NCI-H69 (cell line): ENCODE measurements at places on chromosomes 5 and 9.

DNA sequence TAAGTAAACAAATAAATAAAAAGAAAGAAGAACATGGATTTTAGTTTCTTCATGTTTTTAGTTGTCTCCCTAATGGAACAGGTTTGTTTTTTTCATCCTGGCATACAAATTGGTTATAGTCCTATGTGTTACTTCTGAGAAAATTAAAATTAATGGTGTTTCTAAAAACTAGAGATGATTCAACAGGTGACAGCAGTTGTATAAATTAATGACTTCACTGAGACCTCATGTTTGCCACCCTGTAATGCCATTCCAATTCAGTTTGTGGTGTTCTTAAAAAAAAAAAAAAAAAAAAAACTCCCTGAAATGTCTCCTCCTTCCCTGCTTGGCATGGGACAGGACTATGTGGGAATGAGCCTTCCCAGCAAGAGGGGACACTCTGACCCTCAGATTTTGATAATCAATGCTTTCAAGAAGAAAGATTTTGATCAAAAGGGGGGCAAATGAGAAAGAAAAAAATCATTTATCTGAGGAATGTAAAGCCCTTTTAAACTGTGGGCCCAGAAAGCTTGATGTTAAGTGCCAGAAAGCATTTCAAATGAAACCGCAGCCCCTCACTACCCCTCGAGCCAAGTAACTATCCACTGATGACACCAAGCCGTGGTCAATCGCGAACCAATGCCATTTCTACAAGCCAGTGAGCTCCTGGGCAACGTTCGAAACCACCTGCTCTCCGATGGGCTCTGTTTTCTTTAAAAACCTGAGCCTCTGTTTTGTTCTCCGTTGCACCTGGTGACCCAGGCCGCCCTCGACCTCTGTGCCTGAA, 941 bp downstream of the EXD3 start:
- peak; percentile 62 for DNase-seq

DNA sequence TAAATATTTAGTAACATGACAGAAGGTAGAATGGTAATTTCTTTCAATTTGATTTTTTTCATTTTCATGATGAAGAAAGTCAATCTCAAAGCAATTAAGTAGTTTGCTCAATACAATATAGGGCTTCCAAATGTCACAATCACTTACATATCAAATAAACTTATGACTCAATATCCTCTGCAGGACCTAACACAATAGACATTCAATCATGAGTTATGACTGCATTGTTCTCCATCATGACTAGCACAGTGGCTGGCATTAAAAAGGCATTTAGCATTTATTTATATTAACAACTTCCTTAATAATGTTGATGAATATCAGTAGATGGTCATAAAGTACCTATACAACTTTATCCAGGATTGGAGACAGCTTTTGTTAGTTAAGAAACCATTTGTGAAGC, 1499.6 kb downstream of the EFNA5 start:
- DNase-seq = no peak

DNA sequence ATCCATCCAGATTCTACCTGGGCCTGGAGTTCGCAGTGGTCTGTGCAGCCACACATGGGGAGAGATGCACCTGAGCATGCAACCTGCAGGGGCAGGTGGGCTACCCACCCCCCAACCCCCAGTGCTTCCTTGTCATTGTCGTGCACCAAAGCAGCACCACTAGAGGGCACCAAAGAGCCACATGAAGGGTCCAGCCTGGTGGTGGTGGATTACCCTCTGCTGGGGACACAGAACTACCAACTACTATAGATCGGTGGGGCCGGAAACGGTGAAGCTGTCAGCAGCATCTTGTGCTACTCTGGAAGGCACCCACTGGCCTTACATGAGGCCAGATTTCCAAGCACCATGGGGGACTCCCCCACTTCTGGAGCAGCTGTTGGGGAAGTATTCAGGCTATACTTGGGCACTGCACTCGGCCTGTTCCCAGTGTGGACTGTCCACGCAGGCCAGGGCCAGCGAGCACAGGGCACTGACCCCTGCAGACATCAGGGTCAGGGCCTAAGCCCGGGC, 60.2 kb upstream of the TBC1D2 start:
- peak; percentile 94 for DNase-seq

- DNase-seq = no peak
Observed at GRCh38 chr5:157222506-157223230, 42.0 kb downstream of the ITK start.

- DNase-seq = no peak
Observed at GRCh38 chr5:24385070-24385469, 259.7 kb downstream of the CDH10 start.

DNA sequence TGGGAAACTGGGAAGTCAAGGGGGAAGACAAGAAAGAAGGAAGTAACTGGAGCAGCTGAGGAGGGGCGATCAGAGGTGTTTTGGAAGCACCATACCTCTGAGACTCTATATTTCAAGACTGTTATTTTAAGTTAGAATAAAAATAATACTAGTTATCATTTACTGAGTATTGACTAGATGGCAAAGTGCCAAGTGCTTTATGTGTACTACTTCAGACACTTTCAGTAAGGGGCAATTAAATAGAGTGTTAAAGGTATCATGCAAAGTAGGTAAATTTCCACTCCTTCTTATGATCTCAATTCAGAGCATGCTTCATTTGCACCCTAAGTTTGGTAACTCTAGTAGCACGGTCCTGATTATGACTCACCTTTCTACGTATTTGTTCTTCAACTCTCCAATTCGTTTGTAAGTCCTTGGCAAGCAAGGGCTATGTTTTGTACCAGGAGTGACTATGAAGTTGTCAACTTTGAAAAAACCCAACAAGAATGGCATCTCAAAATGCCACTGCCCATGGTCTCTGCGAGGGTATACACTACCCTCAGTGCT, 152.4 kb upstream of the RAPGEF1 start:
- peak; percentile 78 for DNase-seq

GRCh38 chr9:95455714-95456113, 61.1 kb downstream of the PTCH1 start:
- DNase-seq = no peak

- DNase-seq = no peak
Observed at GRCh38 chr5:91171322-91171721, 211.8 kb downstream of the ARRDC3 start.

GRCh38 chr9:69397384-69398214, 72.6 kb downstream of the ENTREP1 start:
- no peak for DNase-seq

DNA sequence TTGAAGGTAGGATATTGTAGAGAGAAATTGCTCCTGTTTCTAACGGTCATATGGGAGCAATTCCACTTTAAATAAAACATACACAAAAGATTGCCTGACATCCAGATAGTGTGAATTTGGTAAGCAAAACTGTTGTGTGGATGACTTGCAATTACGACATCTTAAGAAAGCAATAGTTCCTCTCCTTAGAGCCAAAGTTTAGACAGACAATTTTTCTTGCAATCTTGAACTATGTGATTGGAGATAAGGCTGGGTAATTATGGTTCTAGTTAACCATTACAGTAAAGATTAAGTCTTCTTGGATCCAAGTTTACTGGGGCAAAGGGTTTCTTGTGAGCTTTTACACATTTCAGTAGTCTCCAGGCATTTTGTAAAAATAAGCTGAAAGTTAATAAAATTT, 1080.6 kb upstream of the CDH6 start:
- no peak for DNase-seq

- no peak for DNase-seq
Observed at GRCh38 chr9:2027543-2028160, 12.5 kb downstream of the SMARCA2 start.

DNA sequence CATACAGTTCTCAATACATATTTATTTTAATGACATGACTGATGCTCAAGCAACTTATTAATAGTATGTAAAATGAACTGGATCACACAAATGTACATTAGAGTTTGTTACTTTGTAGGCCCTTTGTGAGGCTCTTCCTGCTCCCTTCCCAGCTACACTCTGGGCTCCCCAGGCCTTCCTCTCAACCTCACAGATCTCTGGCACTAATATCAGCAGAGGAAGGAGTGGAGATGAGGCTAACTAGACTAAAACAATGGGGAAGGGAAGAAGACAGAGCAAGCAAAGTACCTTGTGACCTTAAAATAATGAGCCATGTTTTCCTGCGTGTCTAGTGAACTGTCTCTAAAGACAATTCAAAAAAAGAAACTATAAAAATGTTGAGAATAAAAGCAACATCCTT, 30.3 kb upstream of the TEK start:
- DNase-seq = no peak

- no peak for DNase-seq
Observed at GRCh38 chr5:54581831-54582548, 64.4 kb downstream of the SNX18 start.

- DNase-seq = no peak
Observed at GRCh38 chr9:71814815-71815214, 46.5 kb upstream of the CEMIP2 start.

DNA sequence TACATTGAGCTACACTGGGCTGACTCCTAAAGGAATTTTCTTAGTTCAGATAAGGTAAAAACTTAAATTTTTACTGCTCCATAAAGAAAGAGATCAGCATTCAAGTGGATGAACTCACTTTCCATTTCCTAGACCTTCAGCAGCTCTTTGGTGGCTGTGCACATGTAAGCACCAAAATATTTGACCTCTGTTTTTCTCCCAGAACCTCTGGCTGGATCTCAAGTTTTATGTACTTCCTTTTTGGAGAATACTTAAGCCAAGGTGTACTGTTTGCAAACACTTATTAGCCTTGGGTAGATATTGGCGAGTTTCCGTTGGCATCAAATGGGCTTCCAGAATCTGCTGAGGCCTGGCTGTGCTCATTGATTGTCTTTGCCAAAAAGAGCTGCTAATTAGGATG, 10.3 kb downstream of the TNC start:
- DNase-seq = no peak

DNA sequence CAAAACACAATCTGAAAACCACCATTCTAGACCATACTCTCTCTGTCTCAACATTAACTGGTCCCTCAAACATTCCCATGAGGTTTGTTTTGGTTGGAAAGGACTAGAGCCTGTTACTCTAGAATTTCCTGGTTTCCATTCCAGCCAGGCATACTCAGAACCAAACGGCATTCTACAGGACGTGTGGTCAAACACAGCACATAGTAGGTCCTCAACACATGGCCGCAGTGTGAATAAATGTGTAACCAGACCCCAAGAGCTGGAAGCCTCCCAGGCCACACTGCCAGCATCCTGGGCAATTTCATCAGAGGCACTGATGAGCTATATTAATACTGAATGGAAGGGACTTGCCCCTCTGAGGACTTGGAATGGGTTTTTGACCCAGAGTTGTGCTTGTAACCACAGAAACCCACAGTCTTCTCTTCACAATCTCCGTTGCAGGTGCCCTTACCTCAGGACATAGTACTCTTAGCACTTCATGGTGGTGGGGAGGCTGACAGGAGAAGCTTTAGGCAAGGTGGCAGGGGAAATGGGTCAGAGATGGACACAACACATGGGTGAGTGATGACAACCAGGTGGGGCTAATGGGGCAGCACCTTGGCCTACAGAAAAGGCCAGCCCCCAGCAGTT, 66.0 kb downstream of the ZNF366 start:
- no peak for DNase-seq

- no peak for DNase-seq
Observed at GRCh38 chr5:42811591-42812446, at the start of gene SELENOP. SELENOP (minus strand) TSS chr5:42811892; CDS start chr5:42808353, 3,539 bp downstream.

GRCh38 chr5:115532517-115532916, 12.1 kb downstream of the FEM1C start:
- peak; percentile 57 for DNase-seq

DNA sequence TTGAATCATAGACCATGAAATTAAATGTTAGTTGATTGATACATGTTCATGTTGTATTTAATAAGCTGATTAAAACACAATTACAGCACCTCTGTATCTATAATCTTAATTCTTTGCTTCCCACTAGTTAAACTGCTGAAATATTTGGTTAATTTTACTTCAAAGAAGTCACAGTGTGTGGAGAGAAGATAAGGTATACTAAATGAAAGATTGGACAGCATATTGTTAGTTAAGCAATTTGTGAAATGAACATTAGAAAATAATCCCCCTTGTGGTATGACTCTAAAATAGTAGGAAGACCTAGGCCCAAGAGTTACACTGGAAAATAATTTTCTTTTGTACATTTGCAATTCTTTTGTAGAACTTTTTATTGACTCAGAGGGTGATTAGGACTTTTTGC, 30.3 kb downstream of the MAN2A1 start:
- no peak for DNase-seq

DNA sequence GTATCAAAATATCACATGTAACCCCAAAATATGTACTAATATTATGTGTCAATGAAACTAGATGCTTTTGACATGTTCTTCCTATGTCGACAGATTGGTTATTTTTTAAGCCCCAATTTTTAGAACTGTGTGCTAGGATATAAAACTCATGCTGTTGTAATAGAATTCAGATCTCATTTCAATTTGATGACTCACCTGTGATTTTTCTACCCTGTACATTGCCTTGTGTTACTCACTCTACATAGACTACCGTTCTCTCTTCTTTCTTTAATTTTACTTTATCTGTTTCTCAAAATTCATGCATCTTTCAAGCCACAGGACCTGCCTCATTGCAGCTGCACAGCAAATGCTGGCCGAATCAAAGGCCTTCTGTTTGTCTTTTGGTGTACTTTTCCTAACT, 284.5 kb downstream of the MAT2B start:
- peak; percentile 87 for DNase-seq

DNA sequence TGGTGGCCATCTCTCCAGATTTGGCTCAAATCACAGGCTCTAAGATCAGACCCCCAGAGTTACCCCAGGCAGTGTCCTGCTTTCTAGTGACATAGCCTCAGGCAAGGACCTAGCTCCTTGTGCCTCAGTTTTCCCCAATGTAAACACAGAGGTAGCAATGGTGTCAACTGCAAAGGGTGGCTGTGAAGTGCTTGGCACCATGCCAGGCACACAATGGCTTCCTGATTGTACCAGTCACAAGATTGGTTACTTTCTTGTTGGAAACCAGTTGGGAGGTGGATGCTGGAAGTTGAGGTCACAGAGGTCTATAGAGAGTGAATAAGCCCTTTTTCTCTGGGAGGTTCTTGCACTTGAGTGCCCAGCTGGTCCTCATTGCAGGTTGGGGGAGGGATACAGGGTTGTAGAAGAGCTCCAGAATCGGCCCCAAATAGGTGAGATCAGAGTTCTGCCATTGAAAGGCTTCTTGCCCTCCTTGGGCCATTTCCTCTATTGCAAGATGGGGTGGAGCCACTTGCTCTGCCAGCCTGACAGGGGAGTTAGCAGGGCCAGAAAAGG, 2.3 kb downstream of the STKLD1 start:
- DNase-seq = peak; percentile 54

DNA sequence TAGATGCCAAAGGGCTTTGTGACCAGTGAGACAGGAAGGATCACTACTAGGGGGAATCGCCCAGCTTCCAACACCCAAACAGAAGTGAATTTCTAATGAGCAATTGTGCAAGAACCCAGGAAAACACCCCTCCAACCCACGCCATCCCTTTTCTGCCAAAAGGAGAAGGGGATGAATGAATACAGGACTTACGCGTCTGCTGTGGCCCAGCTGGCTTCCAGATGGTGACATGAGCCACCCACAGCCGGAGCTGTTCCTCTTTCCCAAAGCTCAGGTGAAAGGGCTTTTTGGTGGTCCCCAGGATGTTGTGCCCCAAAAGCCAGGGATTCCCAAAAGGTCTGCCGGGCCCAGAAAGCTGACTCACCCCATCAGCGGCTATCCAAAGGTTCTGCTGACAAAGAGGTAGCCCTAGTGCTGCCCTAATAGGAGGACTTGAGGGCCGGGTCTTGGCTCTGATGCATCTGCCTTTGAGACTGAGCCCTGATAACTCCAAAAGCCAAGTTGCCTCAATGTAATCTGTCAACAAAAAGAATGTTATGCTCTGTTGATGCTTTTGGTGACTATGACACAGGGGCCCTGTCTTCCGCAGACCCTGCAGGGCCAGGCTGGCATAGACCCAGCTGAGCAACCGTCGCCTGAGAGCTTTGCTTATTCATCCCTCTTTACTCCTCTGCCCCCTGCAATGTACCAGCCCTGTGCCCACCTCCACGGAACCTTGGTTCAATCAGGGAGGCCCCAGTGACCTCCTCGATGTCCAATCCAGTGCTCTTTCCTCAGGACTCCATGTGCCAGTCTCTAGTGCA, 14.5 kb downstream of the GSN start:
- peak; percentile 68 for DNase-seq
